ENCODE measurements at places on chromosomes 5 and 9.

DNA sequence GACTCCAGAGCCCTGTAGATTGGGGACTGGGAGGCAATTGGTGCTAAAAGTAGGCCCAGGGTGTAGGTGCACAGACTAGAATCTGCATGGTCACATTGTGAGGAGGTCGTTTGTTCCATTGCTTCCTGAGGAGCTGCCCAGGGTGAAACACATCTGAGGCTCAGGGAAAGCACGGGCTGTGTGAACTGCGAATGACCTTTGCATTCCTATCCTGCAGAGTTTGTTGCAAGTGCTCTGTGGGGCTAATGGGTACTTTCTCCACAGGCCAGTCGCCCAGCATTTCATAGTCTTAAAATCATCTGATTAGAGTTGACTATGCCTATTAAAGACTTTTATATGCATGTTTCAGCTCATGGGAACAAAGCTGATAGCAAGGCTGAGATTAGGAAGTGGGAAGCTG, 14.4 kb upstream of the SLC46A2 start:
- DNase-seq = no peak

DNA sequence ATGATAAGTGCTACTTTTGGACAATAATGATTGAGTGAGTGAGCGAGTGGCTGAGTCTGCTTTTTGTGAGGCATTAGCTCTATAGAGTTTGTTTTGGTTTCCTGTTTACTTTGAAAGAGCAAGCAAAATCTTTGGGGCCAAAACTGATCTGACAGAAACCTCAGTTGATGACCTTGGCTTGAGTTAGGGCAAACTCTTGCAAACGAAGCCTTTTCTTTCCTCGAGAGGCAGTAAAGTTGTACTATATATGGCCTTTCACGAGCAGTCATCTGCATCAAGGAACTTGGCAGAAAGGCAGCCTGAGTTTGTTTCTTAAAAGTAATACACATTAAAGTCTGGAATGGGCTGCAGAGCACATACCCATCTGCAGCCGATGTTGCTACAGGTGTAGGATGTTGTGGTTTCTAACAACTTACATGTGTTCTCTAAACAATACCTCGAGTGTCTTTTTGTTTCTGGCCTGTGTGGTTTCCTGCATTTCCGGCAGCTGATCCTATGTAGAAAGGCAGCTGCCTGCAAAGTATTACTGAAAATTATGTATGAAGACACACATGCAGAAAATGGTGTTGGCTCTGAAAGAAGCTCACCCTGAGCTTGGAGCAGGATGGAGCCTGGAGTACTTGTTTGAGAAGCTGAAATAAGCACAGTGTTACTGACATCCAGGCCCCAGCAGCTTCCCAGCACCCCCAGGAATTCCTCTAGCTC, 60.8 kb downstream of the FOXD1 start:
- no peak for DNase-seq

DNA sequence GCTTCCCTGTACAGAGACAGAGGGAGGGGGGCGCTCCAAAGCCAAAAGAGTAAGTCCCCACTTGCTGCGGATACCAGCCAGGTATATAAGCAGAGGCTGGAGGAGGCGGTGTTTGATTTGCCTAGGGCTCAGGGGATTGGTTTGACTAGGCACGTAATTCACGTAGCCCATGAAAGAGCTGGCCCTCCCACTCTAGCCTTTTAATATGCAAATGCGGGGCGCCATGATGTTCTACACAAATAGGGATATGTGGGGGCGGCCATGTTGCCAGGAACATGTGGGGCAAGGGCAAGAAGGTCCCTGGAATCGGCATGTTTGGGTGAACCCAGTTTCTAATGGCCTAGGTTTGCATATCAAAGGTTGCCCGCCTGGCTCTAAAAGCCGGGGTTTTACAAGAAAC, 3.3 kb upstream of the PRLR start:
- no peak for DNase-seq

DNA sequence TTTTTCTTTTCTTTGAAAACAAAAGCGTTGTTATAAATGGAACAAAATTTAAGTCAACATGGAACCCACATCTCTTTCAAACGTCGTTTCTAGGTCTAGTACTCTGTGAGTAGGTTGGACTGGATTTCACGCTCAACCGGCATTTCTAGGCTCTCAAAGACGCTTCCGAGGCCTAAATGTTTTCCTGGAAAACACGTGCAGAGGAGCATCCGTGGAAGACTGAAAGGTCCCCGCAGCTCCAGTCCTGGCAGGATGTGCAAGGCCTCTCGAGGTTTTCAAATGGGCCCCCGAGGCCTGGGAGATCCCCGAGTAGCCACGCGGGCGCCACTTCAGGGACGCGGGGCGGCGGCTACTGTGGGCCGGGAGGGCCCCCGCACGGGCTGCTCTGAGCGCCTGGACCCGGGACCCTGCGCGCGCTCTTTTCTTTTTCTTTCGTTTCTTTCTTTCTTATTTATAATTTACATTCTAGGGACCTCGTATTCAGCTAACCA, 4.2 kb upstream of the IRX2 start:
- DNase-seq = no peak

DNA sequence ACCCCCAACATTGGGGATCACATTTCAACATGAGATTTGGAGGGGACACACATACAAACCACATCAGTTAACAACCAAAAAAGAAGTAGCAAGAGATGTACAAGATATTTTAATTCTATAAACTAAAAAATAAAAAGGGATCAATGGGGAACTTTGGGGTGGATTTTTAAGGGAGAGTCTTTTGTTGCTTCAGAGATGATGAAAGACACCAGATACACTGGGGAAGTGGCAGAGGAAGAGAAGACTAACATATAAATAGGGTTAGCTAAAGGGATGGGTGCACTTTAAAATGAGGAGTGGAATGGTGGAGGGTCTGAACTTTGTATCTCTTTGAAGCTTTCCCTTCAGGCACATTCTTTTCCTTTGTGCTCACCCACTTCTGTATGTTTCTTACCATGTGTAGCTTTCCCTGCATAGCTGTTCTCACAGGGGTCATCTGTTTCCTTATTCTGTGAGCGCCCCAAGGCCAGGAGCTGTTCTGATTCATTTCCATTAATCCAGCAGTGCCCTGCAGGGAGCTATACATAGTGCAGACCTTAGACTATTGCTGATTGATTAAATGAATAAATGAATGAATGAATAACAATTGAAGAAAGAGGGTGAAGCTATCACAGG, 531.6 kb upstream of the KLF4 start:
- no peak for DNase-seq
